ENCODE measurements at places on chromosomes 3 and 15.

DNA sequence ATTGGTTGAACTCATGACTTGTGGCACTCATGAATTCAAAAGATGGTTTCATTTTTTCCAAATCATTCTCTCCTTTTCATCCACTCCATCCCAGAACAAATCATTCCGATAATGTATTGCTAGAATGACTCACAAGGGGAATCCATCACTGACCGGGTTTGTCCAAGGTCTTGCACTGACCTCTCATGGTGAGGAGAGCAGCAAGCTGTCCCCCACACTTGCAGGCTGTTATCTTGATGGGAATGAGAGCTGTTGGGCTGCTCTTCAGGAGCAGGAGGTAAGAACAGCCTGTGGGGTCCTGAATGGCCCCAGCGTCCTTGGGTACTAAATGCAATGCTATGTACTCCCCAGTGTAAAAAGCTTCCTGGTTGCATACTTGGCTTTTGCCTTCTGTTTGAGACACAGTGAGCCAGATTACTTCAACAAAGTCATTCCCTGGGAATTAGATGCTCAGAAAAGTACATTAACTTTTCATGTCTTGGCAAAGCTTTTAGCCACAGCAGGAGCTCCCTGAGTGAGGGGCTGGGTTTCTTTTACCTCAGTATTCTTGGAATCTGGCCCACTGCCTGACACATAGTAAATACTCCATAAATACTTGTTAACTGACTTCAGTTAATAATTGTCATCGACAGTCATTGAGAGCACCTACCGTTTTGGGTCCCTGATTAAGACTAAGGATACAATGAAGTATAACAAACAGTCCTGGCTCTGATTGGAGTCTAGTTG lies 24.1 kb downstream of the CCNL1 start:
- no peak for DNase-seq

GRCh38 chr15:64429448-64429847 lies 30.9 kb upstream of the ZNF609 start:
- no peak for DNase-seq

GRCh38 chr3:189286188-189286587 lies 114.4 kb downstream of the TPRG1 start:
- no peak for DNase-seq

- no peak for DNase-seq
These were observed 48.6 kb downstream of the OR5H15 start for GRCh38 chr3:98215051-98215450.

Measured in stimulated activated CD8-positive, alpha-beta memory T cell treated with anti-CD3 and anti-CD28 coated beads, Interleukin-2, amount 100 ng/mL, for 1 hour (primary cell).